ENCODE measurements at places on chromosomes 2 and 18.

GRCh38 chr2:223894968-223895367 lies 50.2 kb downstream of the WDFY1 start:
- no peak for DNase-seq

DNA sequence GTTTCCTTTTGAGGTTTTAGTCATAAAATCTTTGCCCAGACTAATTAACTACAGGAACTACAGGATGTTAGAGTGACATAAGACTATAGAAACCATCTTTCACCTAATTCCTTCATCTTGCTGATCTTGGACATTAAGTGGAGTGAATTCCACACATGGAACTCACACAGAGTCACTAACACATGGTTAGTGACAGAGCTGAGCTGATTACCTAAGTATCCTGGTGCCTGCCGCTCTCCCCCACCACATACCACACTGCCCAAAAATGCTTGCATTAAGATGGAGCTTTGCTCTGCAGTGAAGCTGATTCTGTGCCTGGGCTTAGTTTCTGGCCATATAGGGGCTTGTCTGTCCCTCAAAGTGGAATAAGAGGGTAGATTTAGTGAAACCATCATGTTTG lies 332.9 kb upstream of the NT5C1B start:
- no peak for DNase-seq

GRCh38 chr2:60483401-60483800 lies 70.1 kb downstream of the BCL11A start:
- peak; percentile 59 for DNase-seq

- DNase-seq = no peak
Measured at GRCh38 chr2:193556766-193557470, 1362.2 kb upstream of the TMEFF2 start.

DNA sequence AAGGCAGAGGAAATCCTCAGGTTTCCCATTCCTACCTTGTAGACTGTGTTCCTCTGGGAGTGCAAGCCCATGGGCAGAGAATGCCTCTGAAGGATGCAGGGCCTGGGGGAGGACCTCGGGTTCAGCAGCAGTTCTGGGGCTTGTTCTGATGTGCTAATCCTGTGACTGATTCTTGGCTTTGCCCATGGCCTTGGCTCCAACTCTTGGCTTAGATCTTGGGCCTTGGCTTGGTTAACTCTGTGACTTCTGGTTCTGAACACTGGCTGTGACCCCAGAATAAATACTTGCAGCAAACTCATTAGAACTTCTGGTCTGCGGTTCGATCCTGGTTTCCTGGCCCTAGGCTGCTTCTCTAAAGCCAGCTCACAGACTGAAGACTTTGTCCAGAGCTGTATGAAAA lies 366.9 kb upstream of the ZEB2 start:
- DNase-seq = no peak

DNA sequence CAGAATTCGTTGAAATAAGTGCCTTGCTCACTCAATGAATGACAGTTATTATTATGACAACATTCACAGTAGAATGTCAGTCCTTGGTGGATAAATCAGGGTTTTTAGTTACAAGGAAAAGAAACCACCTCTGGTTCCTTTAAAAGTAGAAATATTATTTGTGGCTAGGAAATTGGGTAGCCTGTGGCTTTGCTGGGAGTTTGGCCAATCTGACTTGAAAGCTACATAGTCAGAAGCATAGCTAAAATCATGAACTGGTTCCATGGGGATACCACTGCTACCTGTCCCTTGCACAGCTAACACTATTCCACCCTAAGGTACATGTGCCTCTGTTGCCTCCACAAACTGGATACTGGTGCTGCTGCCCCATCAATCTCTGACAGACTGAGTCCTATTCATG lies 12.8 kb upstream of the SMCHD1 start:
- DNase-seq = no peak

GRCh38 chr2:239590995-239591915 lies 190.4 kb upstream of the HDAC4 start:
- no peak for DNase-seq

DNA sequence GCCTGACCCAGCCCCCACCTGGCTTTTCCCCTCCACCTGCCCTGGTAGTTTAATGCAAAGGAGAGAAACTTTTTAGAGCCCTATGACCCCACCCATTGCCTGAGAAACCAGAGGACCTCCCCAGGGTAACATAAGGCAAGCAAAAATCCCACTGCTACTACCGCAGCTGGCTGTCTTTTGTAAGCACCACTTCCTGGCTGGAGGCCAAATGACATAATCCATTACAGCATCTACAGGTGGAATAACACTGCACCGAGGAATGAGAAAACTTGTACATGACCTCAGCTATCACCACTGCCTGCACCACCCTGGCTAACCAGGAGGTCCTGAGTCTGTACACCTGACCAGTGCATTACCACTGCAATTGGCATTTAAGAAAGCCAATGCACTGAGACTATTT lies 149.6 kb upstream of the GALNT5 start:
- no peak for DNase-seq

- DNase-seq = no peak
Measured at GRCh38 chr18:60493066-60493465, 120.5 kb upstream of the MC4R start.

GRCh38 chr2:220880623-220881596 lies 691.2 kb downstream of the EPHA4 start:
- DNase-seq = no peak

DNA sequence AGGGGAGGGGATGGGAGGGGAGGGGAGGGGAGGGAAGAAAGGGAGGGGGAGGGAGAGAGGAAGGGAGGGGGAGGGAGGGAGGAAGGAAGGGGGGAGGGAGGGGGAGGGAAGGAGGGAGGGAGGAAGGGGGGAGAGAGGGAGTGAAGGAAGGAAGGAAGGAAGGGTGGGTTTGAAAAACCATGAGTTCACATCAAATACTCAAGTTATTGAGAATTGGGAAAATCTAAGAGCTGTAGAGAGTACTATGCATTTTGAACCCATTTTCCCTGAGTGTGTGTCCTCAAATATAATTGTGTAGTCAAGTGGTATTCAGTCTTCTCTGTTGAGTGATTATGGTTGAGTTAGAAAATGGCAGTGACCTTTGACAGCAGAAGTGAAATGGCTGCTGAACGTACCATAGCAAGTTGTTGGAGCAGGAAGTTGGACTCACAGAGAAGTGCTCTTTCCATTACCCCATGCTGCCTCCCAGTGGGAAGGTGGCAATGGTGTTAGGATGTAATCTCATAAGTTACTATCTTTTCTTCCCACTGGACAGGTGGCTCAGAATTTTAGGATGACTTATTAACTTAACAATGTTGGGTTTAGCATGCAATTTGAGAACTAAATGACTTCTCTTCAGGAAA lies 214.6 kb downstream of the SETBP1 start:
- DNase-seq = peak; percentile 49

- DNase-seq = no peak
Measured at GRCh38 chr18:80238651-80239260, 8.6 kb downstream of the PARD6G start.

GRCh38 chr2:238030422-238031155 lies 30.2 kb upstream of the SCLY start:
- no peak for DNase-seq

- DNase-seq = no peak
Measured at GRCh38 chr18:13389491-13390131, 171.1 kb downstream of the LDLRAD4 start.

DNA sequence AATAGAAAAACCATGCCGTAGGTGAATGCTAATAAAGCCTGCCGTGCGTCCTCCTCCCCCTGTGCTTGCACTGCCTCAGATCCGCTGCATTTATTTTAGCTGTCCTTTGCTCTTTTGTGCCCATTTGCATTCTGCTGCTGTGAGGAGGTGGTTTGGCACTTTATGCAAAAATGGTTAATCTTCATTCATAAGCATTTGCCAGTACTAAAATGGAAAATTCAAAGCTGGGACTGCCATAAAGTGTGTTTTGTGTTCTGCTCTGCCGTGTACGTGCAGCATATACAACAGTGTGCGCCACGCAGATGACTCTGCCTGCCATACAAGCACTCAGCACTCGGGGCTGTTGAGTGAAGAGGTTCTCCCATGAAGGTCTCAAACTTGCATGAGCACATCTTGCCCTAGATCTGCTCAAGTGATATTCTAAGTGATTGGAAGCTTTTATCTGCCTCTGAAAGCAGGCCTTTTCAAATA lies 73.6 kb downstream of the SPATS2L start:
- DNase-seq = no peak

DNA sequence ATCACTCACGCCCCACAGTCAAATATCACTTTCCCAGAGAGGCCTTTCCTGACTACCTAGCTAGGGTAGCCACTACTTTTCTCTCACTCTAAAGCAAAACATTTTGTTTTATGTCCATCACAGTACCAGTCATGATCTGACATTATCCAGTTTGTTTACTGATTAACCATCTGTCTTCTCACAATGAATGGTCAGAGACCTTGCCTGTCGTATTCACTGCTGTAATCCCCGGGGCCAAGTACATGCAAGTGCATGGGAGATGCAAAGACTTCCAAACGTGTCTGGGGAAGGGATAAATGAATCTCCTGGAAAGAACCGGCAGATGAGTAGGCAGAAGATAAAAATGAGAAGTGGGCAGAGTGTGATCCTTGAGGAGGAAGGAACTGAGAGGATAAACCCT lies 39.7 kb downstream of the THUMPD2 start:
- no peak for DNase-seq

DNA sequence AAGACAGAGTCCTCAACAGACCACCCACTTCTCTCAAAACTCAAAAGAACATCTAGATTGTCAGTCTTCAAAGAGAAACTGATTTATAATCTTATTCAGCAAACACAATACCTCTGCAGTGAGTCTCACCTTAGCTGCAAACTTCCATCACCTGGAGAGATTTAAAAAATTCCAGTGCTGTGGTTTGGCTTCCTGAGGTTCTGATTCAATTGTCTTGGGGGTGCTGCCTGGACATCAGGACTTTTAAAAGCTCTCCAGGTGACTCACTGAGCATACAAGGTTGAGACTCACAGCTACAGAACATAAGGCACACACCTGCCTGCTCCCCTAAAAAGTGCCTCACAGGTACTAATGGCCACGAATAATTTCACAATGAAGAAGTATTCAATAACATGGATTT lies 40.3 kb downstream of the RNF152 start:
- DNase-seq = no peak

DNA sequence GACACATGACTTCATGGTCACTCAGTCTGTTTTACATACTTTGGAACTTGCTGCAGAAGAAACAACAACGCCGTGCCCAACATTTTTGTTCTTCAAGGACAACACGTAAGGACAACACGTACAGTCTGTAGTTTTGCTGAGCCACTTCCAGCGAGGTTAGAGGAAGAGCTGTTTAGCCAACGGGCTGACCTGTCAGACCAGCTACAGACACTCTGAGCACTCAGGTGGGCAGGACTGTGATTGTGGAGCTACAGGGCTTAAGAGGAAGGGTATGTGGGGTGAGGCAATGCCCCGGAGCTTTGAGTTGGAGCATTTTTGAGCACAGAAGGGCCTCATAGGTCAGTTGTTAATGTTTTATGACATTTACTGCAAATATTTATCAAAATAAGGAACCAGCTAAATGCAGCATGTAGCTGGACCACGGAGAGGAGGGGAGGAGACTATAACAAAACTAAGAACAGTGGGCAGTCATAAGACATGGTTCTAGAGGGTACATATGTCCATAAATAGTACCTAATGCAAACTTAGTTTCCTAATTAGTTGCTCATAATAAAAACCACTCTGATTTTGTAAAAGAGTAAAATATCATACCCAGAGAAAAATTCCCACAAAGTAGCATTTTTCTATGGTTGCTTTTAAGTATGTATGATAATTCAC lies 26.3 kb upstream of the NPC1 start:
- DNase-seq = no peak

Data from SJSA1 (cell line).